ENCODE measurements at places on chromosomes 1 and 21. TPM values are rescaled to one million over a fixed set of nuclear protein-coding genes. Genes with fewer than 3 reads are reported as not detected.

The CD5L gene
- total RNA-seq = 0.93 TPM

DNA sequence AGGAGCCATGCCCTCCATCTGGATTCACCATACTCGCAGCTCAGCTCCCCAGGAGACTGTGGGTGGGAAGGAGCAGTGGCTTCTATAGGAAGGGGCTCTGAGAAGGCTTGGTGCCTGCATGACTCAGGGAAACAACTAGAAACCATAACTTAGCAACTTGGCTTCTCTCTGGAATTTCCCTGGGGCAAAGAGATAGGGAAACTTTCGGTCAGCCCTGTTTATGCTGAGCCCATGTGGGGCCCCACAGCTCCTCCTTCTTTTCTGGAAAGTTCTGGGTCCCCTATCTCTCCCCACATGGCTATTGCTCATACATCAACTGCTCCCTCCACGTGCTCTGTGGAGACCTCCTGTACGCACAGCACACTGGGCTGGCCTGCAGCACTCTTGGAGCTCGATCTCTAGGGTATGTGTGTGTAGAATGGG, 39.3 kb downstream of the PLEKHA6 start:
- DNase-seq = no peak

The HSD11B1 gene
- 16.9 TPM for total RNA-seq

The IL12RB2 gene
- total RNA-seq = 0.87 TPM

GRCh38 chr1:74246315-74246714, 11.1 kb downstream of the TNNI3K start:
- no peak for DNase-seq

DNA sequence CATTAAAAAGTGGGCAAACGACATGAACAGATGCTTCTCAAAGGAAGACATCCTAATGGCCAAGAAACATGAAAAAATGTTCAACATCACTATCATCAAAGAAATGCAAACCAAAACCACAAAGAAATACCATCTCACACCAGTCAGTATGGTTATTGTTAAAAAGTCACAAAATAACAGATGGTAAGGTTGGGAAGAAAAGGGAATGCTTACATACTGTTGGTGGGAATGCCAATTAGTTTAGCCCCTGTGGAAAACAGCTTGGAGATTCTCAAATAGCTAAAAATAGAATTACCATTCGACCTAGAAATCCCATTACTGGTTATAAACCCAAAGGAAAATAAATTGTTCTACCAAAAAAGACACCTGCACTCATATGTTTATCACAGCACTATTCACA, 369.4 kb downstream of the KCNH1 start:
- no peak for DNase-seq

GRCh38 chr1:85850238-85850637, 142.0 kb upstream of the ZNHIT6 start:
- no peak for DNase-seq

GRCh38 chr21:25506887-25507286, 100.4 kb downstream of the MRPL39 start:
- DNase-seq = no peak

- no peak for DNase-seq
These were observed 63.0 kb downstream of the RHBG start for GRCh38 chr1:156431769-156432668.

The GRIK3 gene
- total RNA-seq = not detected

DNA sequence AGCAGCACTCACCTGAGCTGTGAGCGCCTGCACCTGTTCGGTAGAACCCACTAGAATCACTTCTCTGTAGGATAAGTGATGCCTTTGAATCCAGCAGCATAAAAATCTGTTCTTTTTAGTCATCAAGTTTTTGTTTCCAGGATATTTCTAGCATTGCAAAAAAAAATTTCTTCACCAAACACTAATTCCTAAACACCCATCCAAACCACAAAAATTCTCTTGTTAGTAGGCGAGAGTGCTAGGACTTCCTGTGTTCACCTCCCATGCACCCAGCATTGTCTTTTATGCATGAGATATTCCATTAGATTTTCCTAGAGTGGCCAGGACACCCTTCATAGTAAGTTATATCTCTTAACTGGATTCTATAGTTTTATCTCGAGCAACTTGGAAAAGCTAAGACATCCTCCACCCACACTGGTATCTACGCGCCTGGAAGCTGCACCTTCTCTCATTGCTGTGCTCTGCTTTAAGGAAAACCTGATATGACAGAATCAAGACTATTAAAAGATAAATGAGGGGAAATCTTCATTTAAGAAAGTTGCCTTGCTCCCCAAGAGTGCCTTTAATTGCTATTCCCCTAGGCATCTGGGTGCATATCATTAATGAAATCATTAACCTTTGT, 12.3 kb downstream of the SERTAD4 start:
- no peak for DNase-seq

- DNase-seq = no peak
These were observed 21.3 kb downstream of the FASLG start for GRCh38 chr1:172680244-172680643.

The TRIM62 gene
- total RNA-seq = 4.5 TPM

DNA sequence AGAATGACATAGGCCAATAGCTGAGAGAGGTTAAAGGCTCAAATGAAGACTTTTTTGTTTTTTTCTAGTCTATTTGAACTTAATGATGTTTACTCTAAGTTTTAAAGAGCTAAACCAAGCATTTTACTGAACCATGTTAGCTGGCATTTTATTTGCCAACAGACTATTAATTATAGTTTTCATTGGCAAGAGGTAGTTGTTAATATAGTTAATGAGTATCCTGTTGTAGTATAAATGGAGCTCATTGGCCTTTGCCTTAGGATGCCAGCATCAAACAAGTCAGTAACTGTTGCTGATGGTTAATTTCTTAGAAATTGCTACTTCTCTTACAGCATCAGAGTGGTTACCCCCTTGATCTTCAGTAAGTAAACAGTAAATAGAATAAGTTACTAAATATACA, 339.0 kb upstream of the B3GALT2 start:
- no peak for DNase-seq

GRCh38 chr1:30476911-30477459, 246.4 kb downstream of the MATN1 start:
- peak; percentile 57 for DNase-seq

DNA sequence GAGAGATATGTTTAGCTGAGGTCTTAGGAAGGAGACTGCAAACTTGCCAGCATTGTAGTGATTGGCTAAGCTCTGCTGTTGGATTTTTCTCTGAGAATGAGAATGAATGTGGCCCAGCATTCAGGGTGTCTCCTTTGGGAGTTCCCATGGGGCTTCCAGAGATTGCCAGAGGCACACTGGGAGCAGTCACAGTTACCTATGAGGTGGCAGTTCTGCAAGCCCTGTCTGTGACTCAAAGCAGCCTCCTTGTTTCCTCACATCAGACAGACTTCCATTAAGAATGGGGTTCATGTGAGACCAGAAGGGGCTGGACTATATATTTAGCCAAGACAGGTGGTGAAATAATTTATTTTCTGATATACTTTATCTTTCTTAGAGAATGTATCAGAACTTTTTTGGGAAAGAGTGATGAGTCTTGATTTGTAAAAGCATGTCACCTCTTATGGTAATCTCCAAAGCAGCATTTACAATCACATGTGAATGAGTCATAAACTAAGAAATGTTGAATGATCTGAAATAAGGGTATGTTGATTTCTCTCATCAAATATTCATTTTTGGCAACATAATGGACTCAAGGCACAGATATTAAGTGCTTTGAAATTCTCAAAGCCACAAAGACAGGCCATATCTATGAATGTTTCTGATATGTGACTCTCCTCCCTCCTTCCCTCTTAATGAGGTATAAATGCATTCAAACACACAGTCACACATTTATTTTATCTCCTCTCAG, 9.5 kb upstream of the SLC19A2 start:
- no peak for DNase-seq

DNA sequence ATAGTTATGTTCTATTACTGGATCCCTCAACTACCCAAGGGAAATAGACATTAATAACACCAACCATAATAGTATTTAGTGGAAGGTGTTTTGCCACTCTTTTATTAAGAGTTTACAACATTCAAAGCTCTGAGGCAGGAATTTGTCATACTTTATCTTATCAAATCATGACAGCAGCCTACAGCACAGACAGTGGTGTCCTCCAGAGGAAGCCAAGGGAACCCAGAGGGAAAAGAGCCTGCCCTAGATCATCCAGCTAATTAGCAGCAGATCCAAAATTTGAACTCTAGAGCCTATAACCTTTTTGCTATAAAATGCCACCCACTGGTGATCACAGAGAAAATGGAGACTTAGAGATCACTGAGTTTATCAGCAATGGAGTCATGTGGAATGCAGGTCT, 18.2 kb downstream of the VAV3 start:
- no peak for DNase-seq

DNA sequence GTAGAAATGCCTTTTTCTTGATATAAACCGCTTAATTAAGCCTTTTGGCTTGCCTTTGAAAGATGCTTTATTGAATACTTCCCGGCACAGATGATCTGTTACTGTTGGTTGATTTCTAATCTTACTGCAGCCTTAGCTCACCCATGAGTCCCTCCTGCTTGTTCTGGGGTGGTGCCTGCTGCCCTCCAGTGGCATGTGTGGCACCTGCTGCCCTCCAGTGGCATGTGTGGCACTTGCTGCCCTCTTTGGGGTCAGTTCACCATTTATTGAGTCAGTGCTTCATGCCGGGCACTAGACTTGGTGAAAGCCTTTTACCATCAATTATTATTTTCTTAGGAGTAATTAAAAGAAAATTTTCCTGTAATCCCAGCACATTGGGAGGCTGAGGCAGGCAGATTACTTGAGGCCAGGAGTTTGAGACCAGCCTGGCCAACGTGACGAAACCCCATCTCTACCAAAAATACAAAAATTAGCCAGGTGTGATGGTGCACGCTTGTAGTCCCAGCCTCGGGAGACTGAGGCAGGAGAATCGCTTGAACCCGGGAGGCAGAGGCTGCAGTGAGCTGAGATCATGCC, 54.3 kb downstream of the ADARB1 start:
- peak; percentile 88 for DNase-seq

- DNase-seq = no peak
These were observed 11.5 kb downstream of the OTUD3 start for GRCh38 chr1:19893687-19894086.

DNA sequence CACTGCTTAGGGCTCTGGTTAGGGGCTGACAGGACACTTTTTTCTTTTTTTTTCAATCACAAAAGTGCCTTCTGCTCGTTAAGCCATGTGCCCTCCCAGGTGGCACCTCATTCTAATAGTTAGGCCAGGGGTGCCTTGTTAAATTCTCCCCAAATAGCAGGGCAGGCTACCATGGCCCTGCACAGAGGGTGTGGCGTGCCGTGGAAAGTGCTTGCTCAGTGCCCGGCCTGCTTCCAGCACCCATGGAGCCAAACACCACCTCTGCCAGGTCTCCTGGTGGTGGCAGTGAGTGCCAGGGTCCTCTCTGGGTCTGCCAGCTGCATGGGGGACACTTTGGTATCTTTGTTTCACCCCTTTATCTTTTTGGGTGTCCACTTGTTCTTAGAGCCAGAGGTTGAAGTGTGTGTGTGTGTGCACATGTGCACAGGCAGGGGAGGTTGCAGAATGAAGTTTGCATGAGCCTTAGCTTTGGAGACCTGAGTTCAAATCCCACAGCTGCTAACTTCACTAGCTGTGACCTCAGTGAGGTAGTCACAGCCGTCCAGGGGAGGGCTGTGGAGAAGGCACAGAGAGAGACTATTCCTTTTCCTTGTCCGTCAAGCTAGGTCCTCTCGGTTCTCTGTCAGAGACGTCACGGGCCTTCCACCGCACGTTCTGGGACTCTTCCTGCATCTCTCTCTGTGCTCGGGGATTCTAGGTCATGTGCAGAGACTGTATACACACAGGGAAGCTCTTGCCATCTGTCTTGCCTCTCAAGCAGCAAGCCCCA, 39.9 kb upstream of the CSF3R start:
- no peak for DNase-seq

DNA sequence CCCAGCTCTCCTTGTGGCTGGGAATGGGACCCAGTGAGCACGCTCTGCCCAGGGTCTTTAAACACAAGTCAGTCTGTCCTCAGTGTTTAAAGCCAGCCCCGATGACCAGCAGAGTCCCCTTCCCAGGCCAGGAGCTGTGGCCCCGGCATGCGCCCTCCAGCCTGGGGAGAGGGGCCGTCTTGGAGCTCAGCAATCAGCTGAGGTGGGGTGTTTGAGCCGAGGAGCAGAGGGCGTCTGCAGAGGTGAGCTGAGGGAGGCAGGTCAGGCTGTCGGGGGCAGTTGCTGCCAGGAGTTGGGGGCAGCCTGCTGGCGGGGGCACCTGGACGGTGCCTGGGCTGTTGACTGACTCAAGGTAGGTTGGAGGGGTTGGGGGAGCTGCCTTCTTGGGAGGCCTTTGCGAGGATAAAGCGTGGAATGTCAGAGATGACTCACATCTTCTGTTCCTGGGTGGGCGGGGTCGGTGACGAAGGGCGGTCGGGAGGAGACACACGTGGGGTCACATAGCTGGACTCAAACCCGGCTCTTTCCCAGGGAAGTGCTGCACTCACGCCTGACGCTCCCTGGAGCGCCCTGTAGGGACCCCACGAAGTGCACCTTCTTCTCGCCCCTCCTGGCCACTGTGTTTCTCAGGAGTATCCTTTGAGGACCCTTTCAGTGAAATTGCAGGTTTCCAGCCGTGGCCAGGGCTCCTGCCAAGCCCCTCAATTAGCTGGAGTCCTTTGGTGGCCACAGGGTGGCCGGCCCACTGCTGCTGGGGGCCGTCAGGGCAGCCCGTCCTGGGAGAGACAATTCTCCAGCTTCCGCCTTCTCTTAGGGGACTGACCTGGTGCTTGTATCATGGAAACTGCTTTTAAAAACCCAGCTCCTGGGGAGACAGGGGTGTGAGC, 86.2 kb downstream of the SIK1 start:
- no peak for DNase-seq

The GLIS1 gene
- 0.14 TPM for total RNA-seq

GRCh38 chr1:28899267-28899666, 15.1 kb upstream of the EPB41 start:
- no peak for DNase-seq

DNA sequence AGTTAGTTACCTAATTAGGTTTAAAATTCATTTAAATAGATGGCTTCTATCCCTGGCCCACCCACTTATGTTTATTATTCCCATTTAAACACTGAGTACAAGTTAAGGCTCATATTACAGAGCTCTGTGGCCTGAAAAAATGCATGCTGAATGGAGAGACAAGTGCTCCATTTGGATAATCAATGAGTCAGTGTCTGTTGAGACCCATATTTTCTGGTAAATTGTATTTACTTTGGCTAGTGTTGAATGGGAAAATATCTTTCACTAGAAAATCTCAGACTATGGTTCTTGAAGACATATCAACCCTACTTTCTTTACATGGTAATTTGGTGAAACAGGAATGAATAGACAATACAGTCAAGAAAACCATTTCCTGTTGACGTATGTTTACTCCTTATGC, 356.0 kb downstream of the S1PR1 start:
- no peak for DNase-seq

The NCF2 gene
- 144 TPM for total RNA-seq

- no peak for DNase-seq
These were observed 10.2 kb downstream of the EEIG2 start for GRCh38 chr1:108570128-108570527.

Measured in upper lobe of right lung (tissue), 1 donor.